Renal cortical epithelial cell (primary cell): ENCODE measurements at places on chromosomes 13 and 19. TPM values are rescaled to one million over a fixed set of nuclear protein-coding genes. Genes with fewer than 3 reads are reported as not detected.

DNA sequence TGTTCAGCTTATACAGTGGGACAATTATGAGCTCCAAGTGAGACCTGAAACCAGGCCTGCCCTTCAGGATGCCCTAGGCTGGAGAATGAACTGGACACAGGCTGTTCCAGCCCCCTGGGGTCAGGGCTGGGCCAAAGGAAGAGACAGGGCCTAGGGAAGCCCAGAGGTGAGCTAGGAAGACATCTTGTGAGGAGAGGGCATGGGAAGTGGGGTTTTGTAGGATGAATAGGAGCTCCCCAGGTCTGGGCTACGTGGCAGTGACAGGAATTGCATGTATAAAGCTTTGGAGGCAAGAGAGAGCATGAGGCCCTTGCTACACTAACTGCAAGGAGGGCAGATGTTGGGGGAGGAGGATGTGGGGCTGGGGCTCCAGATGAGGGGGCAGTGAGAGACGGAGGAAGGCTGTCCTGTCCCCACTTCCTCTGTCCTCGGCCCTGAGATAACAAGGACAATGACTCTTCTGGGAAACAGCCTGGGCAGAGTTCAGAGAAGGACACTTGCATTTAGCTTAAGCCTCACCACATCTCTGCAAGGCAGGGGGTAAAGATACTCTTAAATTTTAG lies 1.5 kb upstream of the TBXA2R start:
- no peak for DNase-seq

DNA sequence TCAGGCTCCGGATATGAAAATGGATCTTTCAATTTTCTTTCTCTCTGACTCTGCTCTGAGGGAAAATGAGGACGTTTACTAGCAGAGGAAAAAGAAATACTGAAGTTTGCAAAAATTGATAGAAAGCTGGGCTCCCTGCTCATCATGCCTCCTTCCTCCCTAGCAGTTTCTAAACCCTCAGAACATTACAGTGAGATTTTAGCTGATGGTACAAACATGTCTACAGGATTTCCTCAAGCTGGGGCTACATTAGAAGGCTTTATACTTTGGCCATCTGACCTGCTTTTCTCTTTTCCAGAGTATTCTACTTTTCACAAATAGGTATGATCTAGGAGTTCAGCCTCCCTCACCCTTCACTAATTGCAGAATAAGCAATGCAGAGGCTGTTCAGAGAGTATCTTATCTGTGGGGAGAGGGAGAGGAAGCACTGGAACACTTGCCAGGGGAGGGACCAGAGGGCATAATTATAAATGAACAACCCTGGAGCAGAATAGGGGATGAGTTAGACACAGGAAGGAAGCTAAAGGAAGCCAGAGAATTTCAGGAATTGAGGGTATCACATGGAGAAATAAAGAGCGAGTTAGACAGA lies 30.0 kb downstream of the CEACAM1 start:
- DNase-seq: no peak

DNA sequence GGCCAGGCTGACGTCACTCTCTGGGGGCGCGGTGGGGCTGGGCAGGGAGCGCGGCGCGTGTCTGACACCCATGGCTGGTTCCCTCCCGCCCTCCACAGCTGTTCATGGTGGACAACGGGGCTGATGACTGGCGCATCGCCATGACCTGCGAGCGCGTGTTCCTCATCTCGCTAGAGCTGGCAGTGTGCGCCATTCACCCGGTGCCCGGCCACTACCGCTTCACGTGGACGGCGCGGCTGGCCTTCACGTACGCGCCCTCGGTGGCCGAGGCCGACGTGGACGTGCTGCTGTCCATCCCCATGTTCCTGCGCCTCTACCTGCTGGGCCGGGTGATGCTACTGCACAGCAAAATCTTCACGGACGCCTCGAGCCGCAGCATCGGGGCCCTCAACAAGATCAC lies 14.7 kb downstream of the KCNN1 start:
- DNase-seq: no peak

DNA sequence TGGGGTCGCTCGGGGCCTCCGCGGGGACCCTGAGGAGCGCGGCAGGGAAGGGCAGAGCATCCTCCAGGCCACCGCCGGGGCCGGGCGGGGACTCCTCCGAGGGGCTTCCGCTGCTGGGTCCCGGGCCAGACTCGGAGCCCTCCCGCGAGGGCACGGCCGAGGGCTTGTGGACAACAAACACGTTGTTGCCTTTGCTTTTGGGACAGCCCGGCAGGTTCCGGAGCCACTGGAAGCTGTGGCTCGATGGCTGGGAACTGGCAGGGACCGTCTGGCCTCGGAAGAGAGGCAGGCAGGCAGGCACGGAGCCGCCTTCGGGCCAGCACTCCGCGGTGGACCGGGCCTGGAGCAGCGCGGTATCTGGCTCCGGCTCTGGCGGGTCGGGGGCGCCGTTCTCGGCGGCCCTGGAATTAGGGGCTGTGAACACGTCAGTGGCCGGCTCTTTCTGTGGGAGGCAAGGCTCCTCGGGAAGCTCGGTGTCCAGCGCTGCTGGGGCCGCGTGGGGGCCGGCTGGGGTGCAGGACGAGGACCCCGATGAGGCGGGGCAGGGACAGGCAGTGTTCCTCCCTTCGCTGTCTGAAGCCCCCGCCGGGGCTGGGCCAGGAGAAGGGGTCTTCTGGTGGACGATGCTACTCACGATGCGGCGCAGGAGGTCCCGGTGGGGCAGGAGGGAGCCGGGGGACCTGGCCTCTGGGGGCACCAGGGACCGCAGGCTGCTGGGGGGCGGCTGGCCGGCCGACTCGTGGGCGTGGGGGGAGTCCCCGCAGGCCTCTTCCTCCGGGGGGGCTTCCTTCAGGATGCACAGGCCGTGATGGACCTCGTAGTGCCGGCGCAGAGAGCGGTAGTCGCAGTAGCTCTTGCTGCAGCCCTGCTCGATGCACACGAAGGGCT lies 27.6 kb downstream of the ZNF541 start:
- DNase-seq: no peak

PGLYRP1 gene
- not detected in 2 replicates for total RNA-seq

ZNF222 gene
- total RNA-seq: 4.5 and 5.9 TPM in 2 replicates

TUBA3C gene
- total RNA-seq: not detected in 2 replicates

URI1 gene
- total RNA-seq: 60.4 and 74.9 TPM in 2 replicates
